ENCODE measurements at places on chromosomes 6 and 20.

GRCh38 chr6:90274451-90275030 is 22.1 kb downstream of the BACH2 start:
- DNase-seq = peak; percentile 86

DNA sequence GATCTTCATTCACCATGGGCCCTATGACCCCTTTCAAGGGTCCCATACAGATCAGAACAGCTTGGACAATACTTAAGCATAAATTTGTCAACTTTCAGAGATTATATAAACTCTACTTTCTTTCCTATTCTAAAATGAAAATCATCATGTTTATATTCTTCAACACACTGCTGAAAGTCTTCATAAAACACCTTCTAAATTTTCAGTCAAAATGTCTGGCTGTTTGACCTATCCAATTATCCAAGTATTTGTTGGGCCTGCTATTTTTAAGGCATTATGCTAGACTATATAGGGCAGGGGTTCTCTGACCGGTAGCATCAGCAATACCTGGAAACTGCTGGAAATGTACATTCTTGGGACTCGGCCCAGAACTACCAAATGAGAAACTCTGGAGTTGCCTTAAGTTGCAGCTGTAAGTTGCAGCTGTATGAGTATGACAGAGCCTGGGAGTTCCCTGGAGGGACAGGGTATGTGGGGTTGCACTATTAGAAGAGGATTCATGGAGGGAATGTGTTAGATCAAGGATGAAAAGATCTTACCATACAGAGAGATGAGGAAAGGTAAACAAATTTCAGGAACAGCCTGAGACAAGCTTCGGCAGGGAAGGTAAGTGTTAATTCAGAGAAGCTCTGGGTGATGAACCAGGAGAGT is 293.0 kb downstream of the ADGB start:
- no peak for DNase-seq

DNA sequence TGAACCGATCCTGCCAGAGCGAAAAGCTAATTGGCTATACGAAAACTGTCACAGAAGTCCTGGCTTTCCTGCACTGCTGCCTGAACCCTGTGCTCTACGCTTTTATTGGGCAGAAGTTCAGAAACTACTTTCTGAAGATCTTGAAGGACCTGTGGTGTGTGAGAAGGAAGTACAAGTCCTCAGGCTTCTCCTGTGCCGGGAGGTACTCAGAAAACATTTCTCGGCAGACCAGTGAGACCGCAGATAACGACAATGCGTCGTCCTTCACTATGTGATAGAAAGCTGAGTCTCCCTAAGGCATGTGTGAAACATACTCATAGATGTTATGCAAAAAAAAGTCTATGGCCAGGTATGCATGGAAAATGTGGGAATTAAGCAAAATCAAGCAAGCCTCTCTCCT is 14.2 kb downstream of the CCR6 start:
- no peak for DNase-seq

DNA sequence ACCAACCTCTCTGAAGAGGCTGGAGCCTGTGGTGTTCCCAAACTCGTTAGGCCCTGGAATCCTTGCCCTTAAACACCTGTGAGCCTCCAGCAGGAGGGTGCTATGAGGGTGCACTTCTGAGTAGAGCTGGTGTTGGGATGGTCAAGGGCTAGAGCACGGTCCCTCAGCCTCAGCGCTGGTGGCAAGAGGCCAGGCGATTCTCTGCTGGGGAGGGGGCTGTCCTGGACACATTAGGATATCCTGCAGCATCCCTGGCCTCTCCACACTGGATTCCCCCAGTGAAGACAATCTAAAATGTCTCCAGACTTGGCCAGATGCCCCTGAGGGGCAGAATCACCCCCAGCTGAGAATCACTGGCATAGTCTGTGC is 157.8 kb downstream of the SYCP2 start:
- no peak for DNase-seq

DNA sequence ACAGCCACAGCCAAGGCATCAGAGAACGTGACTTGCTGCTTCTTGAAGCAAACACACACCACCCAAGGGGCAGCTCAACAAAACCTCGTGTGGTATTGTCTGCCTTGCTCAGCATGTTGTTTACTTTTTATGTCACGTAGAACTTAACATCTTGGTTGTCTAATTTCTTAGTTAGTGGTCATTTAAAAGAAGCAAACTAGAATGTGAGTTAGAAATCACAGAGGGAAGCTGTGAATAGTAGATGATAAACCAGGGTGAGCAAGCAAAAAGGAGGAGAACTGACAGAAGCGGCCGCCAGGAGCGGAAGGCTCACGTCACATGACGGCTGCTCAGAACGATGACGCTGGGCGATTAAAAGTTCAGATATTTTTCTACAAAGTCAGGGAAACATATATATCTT is 51.5 kb upstream of the KIF25 start:
- DNase-seq = no peak

DNA sequence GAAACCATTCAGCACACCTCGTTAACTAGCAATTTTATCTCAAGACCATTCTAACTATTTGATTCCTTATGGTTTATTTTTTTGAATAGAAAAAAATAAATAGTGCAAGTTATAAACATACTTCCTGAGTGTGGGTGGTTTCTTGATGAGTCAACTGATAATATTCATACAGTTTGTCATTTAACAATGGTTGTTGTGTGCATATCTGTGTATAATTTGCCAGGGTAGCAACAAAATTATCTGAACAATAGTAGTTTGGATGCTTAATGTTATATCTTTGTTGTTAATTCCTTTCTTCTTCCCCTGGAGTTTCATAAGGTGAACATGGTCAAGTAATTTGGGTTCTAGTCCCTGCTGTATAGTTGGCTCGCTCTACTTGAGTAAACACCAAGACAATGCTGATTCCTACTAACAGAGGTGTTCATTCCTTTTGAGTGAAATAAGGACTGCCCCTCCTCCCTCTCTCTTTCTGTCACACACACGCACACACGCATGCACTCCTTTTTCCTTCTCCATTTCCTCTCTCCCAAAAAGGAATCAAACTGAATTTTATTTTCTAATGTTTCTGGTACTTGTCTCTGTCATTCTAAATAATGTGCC is 938.1 kb upstream of the EPHA7 start:
- DNase-seq = no peak

GRCh38 chr6:4463236-4463635 is 313.0 kb upstream of the CDYL start:
- no peak for DNase-seq

DNA sequence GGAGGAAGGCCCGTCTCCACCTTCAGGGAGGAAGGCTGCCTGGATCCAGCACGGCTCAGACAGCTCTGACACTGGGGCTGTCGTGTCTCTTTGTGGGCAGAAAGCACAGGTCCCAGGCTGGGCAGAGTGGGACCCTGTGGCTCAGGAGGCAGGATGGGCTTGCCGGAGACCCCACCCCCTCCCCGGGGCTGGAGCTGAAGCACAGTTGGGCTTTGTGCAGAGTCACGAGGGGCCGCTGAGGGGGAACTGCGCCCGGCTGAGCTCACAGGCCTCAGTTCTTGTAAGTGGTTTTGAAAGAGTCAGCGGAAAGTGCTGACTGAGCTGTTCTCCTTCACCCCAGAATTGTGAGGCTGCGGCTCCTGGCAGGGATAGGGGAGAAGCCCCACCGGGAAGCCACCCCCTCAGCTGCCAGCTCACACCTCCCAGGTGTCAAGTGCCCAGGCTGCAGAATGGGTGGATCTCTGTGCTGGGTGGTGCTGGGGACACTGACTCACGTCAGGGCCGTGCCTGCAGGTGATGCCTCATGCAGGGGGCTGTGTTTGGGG is 145.5 kb upstream of the RNF24 start:
- DNase-seq = no peak

- no peak for DNase-seq
Measured at GRCh38 chr6:12750416-12750815, 33.8 kb downstream of the PHACTR1 start.

DNA sequence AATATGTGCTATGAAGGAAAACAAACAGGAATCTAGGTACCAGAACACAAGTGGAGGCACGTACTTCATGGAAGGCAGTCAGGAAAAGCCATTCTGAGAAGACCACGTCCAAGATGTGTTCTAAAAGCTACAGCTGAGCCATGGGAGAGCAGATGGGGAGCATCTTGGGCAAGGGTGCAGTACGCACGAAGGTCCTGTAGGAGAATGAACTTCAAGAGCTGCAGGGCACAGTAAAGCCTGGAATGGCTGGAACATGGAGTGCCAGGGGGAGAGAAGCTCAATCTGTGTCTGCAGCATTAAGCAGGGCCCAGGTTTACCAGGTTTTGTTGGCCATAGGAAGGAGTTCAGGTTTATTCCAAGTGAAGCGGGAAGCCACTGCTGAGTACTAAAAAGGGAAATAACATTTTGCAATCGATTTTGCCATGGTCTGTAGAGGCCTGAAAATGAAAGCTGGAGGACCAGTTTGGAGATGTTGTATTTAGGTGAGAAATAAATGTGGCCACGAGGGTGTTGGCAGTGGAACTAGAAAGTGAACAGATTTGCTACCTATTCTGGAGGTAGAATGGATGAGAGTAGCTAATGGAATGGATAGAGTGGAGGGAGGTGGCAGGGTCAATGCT is 29.9 kb downstream of the ADTRP start:
- DNase-seq = no peak

- DNase-seq = no peak
Measured at GRCh38 chr6:142152746-142153145, 5.7 kb downstream of the VTA1 start.

GRCh38 chr6:8436966-8437365 is 1.6 kb upstream of the SLC35B3 start:
- no peak for DNase-seq

DNA sequence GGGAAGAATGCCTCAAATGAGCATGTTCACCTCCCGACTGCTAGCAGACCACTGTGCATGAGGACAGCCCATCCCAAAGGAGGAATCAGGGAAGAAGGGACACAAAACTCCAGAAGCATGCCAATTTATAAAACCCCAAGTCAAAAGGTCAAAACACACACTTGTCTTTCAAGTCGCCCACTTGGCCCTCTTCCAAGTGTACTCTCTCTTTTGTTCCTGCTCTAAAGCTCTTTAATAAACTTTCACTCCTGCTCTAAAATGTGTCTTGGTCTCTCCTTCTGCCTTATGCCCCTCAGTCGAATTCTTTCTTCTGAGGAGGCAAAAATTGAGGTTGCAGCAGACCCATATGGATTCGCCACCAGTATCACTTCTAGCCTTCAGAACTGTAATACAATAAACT is 33.9 kb upstream of the TPBG start:
- no peak for DNase-seq

DNA sequence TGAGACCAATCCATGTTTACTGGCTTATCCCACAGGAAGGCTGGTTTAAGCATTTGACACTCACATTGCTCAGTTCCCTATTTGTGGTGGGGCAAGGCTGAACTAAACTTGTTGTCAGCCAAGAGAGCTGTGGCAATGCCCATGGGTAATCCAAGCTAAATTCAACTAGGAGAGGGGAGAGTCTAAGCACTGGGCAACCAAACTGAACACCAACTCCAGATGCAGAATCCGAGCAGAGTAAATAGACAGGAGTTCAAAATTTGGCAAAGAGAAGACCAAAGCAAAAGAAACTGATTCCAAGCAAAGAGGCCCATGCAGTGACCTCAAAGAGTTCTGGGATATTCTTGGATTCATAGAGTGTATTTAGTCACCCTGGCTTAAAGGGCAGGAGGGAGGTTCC is 106.5 kb upstream of the NT5E start:
- no peak for DNase-seq

GRCh38 chr6:127547215-127547614 is 28.1 kb upstream of the MTCL3 start:
- DNase-seq = no peak

- no peak for DNase-seq
Measured at GRCh38 chr6:132734694-132735236, 20.9 kb upstream of the VNN1 start.

- no peak for DNase-seq
Measured at GRCh38 chr20:21353236-21353635, 44.1 kb downstream of the NKX2-4 start.

DNA sequence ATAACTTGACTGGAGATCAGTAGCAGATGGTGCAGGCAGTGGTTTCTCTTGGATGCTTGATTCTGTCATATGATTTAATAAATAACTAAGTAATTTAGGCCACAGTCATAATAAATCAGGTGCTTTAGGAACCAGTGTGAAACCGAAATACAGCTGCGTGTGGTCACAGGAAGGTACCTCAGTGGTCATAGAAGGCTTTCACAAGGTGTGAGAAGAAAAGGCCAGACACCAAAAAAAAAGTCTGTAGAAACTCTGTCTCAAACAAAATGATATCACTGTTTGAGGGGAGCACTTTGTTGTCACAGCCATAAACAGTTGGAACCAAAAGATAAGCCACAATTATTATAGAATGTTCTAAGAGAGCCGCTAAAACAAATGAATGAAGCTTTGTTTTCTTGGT is 56.5 kb downstream of the ARMC2 start:
- DNase-seq = no peak

- DNase-seq = no peak
Measured at GRCh38 chr20:3227936-3228749, 10.8 kb downstream of the SLC4A11 start.

GRCh38 chr6:151387175-151387970 is 4.0 kb downstream of the ZBTB2 start:
- no peak for DNase-seq

DNA sequence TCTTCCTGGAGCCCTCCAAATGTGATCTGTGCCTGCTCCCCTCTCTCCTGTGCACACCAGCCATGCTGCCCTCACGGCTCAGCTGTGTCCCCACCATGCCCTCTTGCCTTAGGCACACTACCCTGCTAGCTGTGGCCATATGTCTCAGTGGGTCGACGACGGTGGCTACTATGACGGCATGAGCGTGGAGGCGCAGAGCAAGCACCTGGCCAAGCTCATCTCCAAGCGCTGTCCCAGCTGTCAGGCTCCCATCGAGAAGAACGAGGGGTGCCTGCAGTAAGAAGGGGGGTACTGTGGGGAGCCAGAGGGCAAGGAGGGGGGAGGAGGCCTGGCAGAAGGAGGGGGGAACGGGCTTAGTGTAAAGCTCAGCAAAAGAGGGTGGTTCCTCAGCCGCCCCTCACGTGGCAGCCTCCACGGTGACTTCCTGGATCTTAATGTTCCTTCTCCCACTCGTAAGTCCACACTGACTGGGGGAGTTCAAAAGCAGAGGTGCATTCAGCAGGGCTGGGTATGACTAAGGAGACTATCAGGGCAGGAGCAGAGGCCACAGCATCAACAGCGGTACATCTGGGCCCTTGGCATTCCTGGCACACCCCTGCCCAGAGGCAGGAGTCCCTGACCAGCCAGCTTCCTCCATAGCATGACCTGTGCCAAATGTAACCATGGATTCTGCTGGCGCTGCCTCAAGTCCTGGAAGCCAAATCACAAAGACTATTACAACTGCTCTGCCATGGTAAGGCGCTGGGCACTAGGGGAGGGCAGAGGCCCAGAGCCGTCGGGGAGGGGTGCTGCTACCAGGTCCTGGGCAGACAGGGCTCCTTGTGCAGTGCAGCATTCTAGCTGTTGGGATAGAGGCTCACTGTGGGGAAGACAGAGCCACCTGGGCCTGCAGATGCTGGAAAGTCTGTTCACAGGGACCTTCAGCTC is 8.0 kb downstream of the DNPH1 start:
- DNase-seq = no peak

Measured in stimulated activated CD4-positive, alpha-beta T cell treated with anti-CD3 and anti-CD28 coated beads, Interleukin-4, amount 100 ng/mL, for 48 hours (primary cell).